ENCODE measurements at places on chromosomes 16 and 17. TPM values are rescaled to one million over a fixed set of nuclear protein-coding genes. Genes with fewer than 3 reads are reported as not detected.

CRYBA1 gene
- not detected for total RNA-seq

DNA sequence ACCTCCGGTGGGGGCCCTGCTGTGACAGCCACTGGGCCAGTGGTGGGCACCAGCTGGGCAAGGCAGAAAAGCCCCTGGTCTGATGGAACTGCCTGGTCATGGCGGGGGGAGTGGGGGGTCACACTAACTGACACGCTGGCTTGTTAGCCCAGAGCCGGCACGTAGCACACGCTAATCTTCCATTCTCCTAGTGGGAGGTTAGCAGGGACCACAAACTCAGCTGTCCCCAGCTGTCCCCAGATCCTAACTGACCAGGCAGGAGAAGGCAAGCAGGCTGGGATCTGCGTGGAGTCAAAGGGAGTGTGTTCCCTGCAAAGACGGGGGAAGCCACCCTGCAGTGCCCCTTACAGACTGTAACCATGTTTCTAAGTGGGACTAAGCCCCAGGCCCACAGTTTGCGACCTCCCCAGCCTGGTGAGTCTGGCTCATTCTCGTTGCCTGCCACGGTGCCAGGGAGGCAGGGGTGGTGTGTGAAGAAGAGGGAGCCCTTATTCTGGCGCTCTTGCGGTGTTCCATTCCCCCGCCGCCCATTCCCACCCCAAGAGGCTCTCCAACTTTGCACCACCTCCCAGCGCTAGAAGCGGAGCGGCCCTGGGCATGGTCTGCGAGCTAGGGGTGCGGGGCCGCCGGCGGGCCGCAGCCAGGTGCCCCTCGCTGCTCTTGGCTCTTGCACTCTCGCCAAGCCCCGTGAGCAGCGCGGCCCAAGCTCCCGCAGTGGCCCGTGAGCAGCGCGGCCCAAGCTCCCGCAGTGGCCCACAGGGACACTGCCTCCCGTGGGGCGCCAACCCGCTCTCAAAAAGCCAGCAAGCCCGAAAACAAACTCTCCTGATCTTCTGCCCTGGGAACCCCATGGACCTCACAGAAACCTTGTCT is 12.1 kb upstream of the ZNF423 start:
- H3K27ac ChIP-seq, result no peak overlapping the region
- H3K4me3 ChIP-seq, result no peak overlapping the region
- H3K27me3 ChIP-seq, result no peaks in the 10 kb centered on the region
- DNase-seq, result peak; percentile 39

DNA sequence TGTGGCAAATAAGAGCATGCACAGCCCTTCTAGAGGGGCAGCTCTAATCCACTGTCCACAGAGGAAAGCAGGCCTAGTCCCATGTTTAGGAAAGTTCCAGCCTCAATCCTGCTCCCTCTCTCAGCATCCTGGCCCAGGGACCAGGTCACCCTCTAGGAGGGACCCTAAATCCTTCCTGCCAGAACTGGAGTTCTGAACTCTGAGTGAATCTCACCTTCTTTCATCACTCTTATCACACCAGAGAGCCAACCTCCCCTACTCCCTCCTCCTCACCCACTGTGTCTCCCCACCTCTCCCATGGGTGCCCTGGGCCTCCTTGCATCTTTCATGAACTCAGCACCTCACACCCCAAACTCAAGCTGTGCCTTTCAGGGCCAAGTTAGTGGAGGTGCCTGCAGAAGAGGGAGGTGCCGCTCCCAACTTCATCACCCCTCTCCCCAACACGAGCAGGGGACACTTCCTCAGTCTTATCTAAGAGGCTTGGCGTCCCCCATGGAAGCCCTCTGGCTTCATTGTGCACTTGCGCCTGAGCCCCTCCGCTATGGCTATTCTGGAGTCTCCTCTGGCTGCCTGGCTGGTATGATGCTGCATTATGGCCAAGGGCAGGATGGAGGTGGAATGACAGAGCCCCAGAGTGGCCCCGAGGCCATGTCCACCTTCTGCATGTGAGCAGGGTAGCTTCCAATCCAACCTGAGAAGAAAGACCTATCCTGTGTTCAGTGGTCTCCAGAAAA is 31.7 kb downstream of the PIK3R6 start:
- H3K4me1 ChIP-seq, result no peaks in the 10 kb centered on the region
- no peaks in the 10 kb centered on the region for H3K36me3 ChIP-seq
- no peaks in the 10 kb centered on the region for H3K27me3 ChIP-seq
- H3K4me3 ChIP-seq, result no peak overlapping the region

DNA sequence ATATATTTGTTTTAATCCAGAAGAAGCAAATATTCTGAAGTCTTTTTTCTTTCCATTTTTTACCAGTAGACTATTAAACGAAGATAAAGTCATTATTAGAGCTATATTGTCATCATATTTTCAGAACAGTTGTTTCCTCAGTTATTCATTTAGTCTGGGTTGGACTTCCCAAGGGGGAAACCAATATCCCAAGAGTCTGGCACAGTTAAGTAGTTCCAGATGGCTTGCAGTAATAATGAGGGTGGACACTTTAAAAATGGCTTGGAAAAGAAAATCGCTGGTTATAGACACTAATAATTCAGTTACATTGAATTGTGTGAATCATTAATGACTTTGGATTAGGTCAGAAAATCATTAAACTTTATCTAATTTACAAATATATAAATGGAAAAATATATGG is 3.9 kb downstream of the PPM1E start:
- no peak overlapping the region for H3K27ac ChIP-seq
- H3K27me3 ChIP-seq, result no peaks in the 10 kb centered on the region
- no peak for DNase-seq
- H3K4me3 ChIP-seq, result no peak overlapping the region

DNA sequence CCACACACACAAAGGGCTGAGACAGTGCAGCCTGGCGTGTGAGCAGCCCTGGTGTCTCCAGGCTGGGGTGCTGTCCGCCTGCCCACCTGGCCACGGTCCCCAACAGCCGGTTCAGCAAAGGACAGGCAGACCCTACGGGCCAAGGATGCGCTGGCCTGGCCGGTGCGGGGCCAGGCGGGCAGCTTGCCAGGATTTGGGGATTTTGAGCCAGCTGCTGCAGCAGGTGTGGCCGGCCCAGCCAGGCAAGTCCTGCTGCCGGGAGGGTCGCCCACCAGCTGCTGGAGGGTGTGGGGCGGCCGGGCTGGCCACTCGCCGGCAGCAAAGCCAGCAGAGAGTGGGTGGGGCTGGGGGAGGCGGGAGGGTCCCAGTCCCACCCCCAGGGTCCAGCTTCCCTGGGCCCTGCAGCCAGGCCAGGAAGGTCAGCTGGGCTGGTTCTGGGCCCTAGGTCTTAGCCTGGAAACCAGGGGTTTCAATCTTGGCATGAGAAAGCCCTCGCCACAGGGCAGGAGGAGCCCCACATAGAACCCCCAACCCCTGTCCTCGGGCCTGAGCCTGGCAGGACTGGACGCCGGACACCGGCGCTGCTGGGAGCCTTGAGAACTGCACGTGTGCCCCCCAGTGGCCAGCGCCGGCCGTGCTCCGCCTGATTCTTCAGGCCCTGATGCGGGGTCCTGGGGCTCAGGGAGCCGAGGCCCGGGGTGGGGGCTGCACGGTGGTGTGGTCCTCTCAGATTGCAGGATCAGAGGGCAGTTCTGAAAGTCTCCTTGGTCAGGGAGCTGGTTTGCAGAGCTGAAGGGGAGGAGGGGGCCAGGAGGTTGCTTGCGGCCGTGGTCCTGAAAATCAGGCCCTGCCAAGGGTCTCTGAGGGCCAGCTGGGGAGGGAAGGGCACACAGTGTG is 17.6 kb upstream of the SSTR5 start:
- H3K4me3 ChIP-seq, result no peak overlapping the region
- no peaks in the 10 kb centered on the region for H3K27me3 ChIP-seq
- no peaks in the 10 kb centered on the region for H3K4me1 ChIP-seq
- no peak overlapping the region for H3K27ac ChIP-seq

MYH8 gene
- total RNA-seq, result 0.28 TPM

DNA sequence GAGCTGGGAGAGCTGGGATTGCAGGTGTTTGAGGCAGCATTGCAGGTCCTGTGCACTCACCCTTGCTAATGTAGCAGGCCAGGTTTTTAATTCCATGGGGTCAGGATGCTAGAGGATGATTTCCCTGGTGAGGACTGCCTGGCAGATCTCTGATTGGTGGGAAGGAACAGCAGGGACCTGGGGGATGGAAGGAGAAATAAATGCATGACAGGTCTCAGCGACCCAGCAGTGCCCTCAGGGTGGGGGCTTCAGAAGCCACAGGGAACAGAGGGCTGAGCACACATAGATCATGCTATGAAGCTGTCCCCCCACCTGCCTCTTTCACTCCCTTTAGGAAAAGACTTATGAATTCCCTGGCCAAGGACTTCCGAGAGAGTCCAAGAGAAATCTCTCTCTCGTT is 255.5 kb upstream of the N4BP1 start:
- no peaks in the 10 kb centered on the region for H3K27me3 ChIP-seq
- no peak overlapping the region for H3K27ac ChIP-seq
- no peaks in the 10 kb centered on the region for H3K36me3 ChIP-seq

DNA sequence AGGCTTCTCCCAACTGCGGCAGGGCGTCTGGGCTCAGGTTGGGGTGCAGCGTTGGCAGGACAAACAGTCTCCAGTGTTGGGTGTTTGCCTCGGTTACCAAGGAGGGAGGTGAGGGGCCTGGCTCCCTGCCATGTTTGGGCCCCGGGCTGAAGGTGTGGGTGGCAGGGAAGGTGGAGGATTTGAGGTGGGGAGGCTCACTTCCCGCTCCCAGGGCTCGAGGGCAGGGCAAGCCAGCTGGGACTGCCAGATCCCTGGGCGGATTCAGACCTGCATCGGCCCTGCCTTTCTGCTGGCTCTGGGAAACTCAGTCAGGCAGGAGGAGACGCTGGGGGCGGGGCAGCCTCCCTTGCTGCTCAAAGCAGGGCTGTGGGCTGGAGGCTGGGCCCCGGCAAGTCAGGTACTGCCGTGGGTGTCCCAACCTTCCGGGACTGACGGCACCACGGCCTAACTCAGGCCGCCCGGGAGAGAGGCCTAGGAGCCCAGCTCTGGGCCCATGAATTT is 31.3 kb upstream of the KRT17 start:
- H3K27ac ChIP-seq, result peak overlapping the region; percentile 94
- no peaks in the 10 kb centered on the region for H3K27me3 ChIP-seq
- peak; percentile 89 for DNase-seq
- no peak overlapping the region for H3K4me3 ChIP-seq
- peaks cover 6% of the 10 kb centered on the region for H3K4me1 ChIP-seq
- H3K36me3 ChIP-seq, result no peaks in the 10 kb centered on the region

DNA sequence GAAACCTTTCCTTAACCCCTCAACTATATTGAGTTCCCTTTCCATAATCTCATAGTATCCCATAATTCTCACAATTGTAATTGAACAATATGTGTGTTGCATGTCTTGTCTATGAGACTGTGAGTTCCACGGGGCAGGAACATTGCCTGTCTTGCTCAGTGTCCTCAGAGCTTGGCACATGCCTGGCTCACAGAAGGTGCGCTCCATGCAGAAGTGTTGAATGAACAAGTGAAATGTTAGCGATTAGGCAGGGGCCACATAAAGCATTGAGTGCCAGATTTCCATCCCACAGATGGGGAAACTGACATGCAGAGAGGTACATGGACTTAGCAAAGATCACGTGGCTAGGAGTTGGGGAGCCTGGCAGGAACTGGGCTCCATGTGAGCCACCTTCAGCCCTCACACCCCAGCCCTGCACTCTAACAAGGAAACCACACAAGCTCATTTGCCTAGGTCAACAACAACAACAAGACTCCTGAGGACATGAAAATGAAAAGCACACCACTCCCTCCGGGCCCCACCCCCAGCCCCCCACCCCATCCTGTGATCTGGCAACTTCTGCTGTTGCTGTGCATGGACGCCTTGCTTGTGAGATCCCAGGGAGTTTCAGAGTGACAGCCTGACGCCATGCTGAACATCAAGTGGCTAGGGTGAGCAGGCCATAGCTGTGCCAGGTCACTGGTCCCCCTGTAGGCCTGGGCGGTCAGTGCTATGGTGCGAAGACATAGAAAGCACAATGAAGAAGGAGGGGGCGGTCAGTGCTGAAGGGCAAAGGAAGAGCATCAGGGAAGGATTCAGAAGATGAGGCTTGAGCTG is 5.0 kb downstream of the PIK3R5 start:
- H3K4me1 ChIP-seq, result no peaks in the 10 kb centered on the region
- no peaks in the 10 kb centered on the region for H3K36me3 ChIP-seq
- DNase-seq, result no peak
- H3K4me3 ChIP-seq, result no peak overlapping the region

GRCh38 chr16:11188801-11189740 is 66.9 kb downstream of the SOCS1 start:
- no peaks in the 10 kb centered on the region for H3K27me3 ChIP-seq
- H3K27ac ChIP-seq, result no peak overlapping the region
- no peak for DNase-seq
- H3K4me3 ChIP-seq, result no peak overlapping the region
- no peaks in the 10 kb centered on the region for H3K4me1 ChIP-seq

DNA sequence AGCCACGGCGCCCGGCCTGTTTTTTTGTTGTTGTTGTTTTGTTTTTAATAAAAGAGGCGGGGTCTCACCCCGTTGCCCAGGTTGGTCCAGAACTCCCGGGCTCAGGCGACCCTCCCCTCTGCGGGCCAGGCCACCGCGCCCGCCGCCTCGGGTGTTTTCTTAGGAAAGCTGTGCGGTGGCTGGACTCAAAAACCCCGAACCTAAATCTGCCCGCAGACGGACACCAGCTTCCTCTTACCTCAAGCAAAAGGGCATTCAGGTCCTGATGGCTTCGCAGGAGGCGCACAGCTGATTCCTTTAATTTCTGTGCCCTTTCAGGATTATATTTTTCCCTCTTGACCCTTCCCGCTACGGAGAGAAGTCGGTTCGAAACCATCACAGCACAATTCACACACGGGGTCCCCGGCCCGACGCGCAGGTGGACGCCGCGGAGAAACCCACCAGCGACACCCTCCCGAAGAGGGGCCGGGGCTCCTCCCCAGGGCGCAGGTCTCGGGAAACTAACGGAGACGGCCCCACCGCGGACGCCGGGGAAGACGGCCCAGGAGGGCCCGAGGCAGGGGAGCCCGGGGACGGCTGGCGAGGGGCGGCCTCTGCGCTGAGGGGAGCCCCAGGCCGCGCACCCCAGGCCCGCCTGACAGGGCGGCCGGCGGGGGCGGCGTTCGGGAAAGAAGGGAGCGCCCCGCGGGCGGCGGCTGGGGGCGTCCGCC is 653 bp downstream of the FANCA start:
- DNase-seq, result no peak
- no peaks in the 10 kb centered on the region for H3K27me3 ChIP-seq
- H3K27ac ChIP-seq, result no peak overlapping the region
- peaks cover 3% of the 10 kb centered on the region for H3K4me1 ChIP-seq

DNA sequence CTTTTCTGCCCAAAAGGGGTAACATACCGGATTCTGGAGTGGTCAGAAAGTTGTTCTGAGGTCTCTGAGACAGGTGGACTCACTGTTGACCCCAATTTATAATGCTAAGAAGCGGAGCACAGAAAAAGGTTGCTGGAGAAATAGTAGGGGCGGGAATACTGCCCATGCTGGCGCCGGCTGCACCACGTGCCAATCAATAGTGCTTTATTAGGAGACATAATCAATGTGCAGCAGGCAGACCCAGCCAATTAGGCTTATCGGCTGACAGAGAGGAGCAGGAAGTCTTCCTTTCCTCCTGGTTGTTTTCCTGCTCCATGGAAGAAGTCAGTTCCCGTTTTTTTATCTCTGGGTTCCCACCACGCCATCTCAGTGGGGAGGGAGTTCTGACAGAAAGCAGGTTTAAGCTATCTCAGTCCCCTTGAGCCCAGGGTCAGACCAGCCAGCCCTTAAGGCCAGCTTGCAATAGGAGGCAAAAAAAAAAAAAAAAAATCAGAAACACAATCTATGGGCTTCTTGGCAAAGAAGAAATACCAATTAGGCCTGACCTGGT is 68.2 kb upstream of the IRX6 start:
- H3K4me1 ChIP-seq, result no peaks in the 10 kb centered on the region
- no peaks in the 10 kb centered on the region for H3K27me3 ChIP-seq
- H3K36me3 ChIP-seq, result no peaks in the 10 kb centered on the region
- no peak overlapping the region for H3K27ac ChIP-seq
- no peak for DNase-seq
- no peak overlapping the region for H3K4me3 ChIP-seq

- H3K36me3 ChIP-seq, result peaks cover 3% of the 10 kb centered on the region
- no peaks in the 10 kb centered on the region for H3K4me1 ChIP-seq
- no peak overlapping the region for H3K27ac ChIP-seq
- peak; percentile 80 for DNase-seq
Observed at GRCh38 chr17:39208893-39209292, 8.8 kb downstream of the RPL19 start.

TEX19 gene
- total RNA-seq, result not detected

Data from kidney (tissue), 22 donors.